H54 (cell line): ENCODE measurements at places on chromosomes 1 and 21.

- peak; percentile 82 for DNase-seq
These were observed 23.7 kb downstream of the RNU5D-1 start for GRCh38 chr1:44707112-44707881.

DNA sequence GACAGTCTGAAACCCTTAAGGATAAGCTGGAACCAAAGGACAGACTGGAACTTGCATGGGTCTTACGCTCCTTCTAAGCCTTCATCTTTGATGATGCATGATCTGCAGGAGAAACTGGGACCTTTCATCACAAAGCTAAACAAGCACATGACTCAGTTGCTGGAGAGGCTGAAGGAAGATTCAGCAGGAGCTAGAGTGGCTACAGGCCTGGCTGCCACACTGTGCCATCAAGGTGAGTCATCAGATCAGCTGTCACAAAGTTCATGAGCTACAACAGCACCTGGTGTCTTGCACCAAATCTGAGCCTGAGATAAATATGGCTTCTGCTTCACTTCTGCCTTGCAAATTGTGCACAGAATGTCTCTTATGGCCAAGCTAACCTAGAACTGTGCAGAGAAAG lies 95.5 kb upstream of the MARK1 start:
- DNase-seq: no peak

DNA sequence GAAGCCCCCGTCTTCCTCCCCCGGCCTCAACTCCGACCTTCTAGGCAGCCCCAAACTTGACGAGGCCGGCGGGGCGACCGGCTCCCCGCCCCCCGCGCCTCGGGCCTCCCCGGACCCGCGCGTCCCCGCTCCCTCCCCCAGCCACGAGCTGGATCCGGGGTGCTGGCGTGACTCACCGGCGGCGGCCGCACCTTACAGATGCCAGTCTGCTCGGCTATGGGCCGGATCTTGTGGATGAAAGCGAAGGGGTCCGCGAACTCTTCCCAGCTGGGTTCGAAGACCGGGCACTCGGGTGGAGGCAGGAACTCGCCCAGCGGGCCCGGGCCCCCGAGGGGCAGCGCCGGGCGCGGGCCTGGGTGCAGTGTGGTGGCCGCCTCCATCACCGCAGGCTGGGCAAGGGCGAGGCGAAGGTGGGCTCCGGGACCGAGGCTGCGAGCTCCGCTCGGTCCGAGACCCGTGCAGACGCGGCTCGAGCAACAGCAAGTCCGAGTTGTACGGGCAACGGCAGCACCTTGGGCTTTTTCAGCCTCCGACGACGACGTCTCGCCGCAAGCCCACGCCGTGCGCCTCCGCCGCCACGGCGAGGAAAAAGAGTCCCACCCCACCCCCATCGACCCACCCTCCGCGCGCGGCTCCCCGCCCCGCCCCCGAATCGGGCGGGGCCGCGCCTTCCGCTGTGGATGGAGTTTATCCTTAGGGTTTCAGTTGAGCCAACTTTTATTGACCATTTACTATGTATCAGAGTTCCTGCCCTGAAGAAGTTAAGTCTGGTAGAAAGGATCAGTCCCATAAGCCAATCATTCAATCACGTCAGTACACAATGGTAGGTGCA lies at the start of gene KDM5B:
TSS of gene KDM5B (minus strand) at position 496 of the 832 bp plus-strand sequence. CDS start at position 380, 116 bp downstream.
- peak; percentile 81 for DNase-seq

DNA sequence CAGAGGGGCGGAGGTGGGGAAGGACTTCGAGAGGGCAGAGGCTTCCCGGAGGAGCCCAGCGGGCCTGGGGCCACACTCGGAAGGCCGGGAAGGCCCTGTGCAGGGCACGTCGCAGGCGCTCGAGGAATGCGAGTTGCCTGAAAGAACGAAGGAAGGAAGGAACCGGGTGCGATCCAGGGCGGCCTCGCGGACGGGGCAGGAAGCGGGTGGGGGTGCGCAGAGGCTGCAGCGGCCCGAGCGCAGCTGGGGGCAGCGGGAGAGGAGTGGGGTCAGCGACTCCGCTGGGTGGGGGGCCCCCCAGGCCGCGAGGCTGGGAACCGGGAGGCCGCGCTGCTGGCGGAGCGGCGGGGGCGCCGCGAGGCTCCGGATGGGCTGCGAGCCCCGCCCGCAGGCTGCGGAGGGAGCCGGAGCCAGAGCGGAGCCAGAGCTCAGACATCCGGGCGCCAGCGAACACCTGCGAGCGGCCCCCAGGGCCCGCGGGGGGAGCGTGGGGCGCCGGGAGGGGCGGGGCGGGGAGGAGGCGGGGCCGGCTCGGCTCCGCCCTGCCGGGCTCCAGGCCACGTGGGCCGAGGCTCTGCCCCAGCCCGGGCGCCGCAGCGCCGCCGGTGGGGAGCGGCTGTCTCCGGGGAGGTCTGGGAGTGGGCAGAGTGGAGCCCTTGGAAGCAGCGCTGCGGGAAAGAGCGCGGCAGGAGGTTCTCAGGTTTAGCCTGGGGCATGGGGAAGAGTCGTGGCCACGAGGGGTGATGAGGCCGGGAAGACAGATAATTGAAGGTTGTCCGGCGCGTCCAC lies 4.6 kb downstream of the ID3 start:
- DNase-seq: peak; percentile 59

DNA sequence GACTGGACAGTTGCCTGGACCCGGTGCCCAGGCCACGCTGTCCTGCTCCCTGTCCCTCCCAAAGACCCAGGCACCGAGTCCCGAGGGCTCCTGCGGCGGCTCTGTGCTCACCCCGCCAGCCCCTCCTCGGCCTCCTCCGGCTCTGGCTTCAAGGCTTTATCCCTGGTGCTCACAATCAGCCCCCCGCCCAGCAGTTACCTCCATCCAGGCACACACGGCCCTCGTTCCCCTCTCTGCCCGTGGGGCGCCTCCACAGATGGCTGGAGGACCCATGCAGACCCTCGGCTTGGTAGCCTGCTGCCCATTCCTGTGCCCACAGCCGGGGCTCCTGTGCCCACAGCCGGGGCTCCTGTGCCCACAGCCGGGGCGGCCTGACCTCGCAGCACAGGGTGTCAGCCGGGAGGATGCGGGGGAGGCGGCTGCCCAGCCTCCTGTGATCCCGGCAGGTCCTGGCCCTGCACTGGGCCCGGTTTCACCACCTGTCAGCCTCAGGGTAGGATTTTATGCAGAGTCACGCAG lies 52.3 kb upstream of the COL18A1 start:
- DNase-seq: no peak

- no peak for DNase-seq
These were observed 32.7 kb upstream of the ZBTB40 start for GRCh38 chr1:22418933-22419382.

DNA sequence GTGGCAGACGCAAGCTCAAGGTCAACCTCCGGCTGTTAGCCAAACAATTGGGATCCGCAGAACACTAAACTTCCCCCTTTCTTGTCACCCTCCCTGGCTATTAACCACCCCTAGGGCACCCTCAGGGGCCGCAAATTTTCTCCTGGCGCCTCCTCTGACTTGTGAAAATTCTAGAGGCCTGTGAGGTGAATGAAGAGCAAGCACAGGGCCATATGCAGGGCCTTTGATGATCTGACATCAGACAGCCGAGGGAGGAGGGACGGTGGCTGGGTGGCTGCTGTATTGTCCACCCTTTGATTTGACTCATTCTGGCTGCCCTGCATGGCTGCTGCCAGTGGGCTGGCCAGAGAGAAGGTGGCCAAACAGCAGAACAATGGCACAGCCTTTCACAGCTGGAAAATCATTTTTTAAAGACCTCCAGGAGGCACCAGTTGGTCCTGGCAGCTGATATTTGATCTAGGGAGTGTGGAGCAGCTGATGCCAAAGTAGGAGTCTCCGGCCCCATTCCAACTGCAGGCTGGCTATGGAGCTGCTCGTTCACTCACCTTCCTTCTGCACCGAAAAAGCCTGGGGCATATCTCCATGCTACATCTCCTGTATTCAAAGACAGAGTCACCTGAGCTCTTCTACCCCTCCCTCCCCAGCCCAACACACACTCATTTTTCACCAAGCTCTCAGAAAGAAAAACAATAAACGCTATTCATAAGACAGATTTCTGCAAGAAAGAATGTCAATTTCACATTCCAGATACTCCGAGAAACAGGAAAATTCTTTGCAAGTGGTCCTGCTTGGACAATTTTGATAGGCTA lies 44.9 kb upstream of the BARHL2 start:
- DNase-seq: no peak

DNA sequence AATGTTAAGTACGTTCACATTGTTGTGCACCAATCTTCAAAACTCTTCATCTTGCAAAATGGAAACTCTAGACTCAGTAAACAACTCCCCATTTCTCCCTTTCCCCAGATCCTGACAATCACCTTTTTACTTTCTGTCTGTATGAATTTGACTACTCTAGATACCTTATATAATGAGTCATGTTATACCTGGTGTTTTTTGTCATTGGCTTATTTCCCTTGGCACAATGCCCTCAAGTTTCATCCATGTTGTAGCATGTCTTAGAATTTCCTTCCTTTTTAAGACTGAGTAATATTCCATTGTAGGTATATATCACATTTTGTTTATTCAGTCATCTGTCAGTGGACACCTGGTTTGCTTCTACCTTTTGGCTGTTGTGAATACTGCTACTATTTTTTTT lies 399.5 kb downstream of the LMO4 start:
- DNase-seq: no peak

DNA sequence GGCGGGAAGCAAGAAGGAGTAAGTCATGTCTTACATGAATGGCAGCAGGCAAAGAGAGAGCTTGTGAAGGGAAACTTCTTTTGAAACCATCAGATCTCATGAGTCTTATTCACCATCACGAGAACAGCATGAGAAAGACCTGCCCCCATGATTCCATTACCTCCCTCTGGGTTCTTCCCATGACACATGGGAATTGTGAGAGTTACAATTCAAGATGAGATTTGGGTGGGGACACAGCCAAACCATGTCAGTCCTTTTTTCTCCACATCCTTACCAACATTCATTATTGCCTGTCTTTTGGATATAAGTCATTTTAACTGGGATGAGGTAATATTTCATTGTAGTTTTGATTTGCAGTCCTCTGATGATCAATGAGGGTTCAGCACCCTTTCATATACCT lies 81.0 kb downstream of the DIRAS3 start:
- DNase-seq: no peak

GRCh38 chr21:29333406-29333805 lies 34.7 kb downstream of the BACH1 start:
- no peak for DNase-seq

- DNase-seq: no peak
These were observed 1.4 kb upstream of the TNFRSF1B start for GRCh38 chr1:12165342-12165741.

DNA sequence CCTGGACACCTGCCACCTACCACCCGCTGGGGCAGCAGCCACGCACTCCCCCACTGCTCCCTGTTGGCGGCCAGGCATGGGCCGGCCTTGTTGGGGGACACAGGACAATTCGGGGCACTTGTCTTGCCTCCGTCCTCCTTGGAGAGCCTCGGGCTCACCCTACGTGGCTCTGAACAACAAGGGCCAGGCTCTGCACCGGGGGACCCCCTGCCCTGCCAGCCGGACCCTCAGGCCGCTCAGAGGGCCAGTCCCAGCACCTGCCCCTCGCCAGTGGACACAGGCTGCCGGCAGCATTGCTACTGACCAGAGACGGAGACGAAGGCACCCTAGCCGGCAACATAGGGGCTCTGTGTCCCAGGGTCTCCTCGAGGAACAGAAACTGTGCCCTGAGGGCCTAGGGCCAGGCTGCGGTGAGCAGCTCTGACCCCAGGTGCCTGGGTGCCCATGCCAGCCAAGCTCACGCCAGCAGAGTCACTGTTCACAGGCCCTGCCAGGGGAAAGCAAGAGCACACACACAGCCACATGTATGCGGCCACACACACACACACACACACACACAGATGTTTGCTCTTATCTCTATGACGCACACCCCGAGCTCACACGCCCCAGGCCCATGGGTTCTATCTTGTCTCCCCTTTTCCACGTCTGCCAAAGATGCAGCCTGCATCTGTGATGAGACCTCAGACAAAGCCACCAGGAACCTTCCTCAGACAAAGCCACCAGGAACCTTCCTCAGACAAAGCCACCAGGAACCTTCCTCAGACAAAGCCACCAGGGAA lies 45.9 kb downstream of the MORN1 start:
- no peak for DNase-seq

GRCh38 chr1:15676688-15677661 lies 7.1 kb upstream of the PLEKHM2 start:
- DNase-seq: no peak

- DNase-seq: peak; percentile 44
These were observed 651 bp downstream of the ZBTB8A start for GRCh38 chr1:32539584-32540571.

DNA sequence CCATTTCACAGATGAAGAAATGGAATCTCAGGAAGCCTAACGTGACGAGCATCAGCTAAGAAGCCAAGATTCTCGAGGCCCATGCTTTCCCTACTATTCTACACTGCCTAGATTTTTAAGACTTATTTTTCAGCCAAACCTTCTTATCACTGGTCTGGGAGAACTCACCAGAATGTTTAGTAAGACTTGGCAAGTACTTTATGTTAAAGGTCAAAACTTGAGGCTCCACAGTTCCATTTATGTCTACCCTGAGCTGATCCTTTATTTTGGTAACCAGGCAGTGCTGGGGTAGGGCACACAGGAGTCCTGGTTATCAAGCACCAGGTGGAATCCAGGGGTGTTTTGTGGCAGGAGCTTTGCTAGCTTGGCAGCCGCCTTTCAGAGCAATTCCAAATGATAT lies 16.8 kb downstream of the PLXNA2 start:
- no peak for DNase-seq

DNA sequence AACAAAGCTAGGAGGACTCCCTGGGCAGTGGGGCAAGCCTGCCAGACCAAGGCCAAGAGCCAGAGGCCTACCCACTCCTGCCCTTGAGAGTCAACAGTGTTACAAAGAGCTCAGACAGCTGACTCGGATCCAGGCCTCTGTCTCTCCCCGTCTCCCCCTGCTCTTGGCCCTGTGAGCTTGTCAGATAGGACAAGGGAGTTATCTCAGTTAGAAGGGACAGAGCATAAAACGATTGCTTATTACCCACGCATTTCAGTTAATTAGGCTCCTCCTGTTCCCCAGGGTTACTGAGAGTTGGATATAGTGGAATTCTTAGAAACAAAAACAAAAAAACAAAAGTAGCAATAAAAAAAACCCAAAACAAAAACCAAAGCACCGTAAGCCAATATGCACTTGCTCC lies 1.3 kb downstream of the SLC41A1 start:
- no peak for DNase-seq
